ENCODE measurements at places on chromosomes 11 and 22. TPM values are rescaled to one million over a fixed set of nuclear protein-coding genes. Genes with fewer than 3 reads are reported as not detected.

The OR51B5 gene
- not detected for total RNA-seq

DNA sequence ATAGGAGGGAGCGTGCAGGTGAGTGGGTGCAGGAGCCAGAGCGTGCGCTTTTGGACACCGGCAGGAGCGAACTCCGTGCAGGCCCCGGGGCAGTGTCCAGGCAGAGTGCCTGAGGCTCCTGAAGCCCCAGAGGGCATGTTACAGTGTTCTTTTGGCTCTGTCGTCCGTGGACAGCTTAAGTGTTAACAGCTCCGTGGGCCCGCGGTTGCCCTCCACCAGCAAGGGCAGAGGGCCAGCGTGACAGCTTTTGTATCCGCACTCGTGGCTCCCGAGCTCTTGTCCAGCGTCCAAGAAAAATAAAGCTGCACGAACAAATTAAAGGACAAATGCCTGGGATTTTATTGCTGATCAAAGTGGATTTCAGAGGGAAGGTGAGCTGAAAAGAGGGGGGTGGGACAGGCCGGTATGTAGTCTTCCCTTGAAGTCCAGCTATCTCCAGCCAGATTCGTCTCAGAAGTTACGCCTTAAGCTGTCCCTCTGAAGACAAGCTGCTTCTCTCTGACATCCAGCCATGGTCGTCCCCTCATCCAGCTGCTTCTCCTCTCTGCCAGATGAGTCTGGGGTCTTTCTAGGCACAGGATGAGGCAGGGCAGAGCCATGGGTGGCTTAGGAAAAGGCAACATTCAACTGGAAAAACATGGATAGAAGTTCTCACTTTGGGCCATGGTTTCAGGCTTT, 968 bp upstream of the TMEM109 start:
- no peak for DNase-seq

The SLC37A2 gene
- total RNA-seq = 0.31 TPM

GRCh38 chr11:7586376-7586775, 72.6 kb downstream of the PPFIBP2 start:
- DNase-seq = no peak

The APOL5 gene
- not detected for total RNA-seq

The PGA3 gene
- total RNA-seq = not detected

The LMO1 gene
- total RNA-seq = not detected

DNA sequence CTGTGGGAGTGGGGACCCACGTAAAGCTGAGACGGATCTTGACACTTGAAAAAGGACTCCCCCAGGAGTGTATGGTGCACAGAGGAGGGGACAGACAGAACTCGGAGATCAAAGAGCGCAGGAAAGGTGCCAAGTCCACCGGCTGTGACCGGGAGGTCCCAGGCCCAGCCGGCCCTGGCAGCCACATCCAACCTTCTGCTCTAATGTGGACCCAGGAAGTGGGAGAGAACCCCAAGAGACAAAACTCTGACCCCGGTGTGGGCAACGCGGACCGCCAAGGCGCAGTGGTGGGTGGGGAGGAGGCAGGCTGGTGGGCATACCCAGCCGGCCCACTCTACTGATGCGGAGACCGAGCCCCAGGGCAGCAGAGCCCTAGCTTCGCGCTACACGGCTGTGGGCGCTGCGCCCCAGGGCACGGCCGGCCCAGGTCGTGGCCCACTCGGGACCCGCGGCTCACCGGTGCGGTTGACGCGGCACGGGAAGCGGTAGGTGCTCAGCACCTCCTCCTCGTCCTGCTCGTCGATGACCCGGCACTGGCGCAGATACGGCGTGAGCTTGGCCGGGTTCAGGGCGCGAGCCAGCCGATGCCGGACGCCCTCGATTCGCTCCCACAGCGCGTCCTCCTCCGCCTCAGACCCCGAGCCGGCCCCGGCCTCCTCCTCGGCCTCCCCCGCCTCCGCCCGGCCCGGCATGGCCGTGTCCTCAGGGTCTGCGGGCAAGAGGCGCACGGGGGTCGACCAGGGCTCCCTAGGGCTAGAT, 527 bp downstream of the CARD10 start:
- DNase-seq = peak; percentile 31

GRCh38 chr11:16630651-16631050, 107.8 kb upstream of the C11orf58 start:
- DNase-seq = no peak

GRCh38 chr11:64094463-64095260, 58.9 kb downstream of the FLRT1 start:
- peak; percentile 94 for DNase-seq

GRCh38 chr11:128415539-128415938, 171.8 kb downstream of the ETS1 start:
- no peak for DNase-seq

DNA sequence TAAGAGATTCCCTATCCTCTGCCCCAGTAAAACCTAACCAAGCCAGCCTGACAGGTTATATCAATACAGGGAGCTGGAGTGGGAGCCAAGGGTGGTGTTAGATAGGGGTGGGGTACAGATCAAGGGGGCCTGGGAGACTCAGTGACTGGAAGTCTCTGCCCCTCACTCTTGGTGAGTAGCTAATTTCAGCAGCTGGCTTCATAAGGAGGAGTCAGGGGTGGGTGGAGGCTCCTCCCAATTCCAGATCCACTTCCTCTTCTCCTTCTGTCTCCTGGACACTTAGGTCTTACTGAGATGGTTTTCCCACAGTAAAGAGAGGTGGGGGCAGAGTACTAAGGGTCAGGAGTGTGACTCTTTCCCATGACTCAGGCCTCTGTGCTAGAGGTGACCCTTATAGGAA, 1.1 kb upstream of the VSIG2 start:
- DNase-seq = no peak

GRCh38 chr11:47234669-47235100, 13.9 kb downstream of the ACP2 start:
- peak; percentile 60 for DNase-seq

GRCh38 chr11:111912535-111912934, at the start of gene HSPB2:
TSS of gene HSPB2 (plus strand) at chr11:111912734. CDS start at chr11:111912830, 96 bp downstream.
- no peak for DNase-seq

All from SJSA1 (cell line).